M059J (cell line): ENCODE measurements at places on chromosomes 13 and 19. TPM values are rescaled to one million over a fixed set of nuclear protein-coding genes. Genes with fewer than 3 reads are reported as not detected.

LILRB5 gene
- total RNA-seq, result not detected in 2 replicates

CGB2 gene
- 1.7 and 4.2 TPM in 2 replicates for total RNA-seq

NUDT15 gene
- 16.7 and 24.2 TPM in 2 replicates for total RNA-seq

ADGRE2 gene
- total RNA-seq, result not detected in 2 replicates

POMP gene
- total RNA-seq, result 187 and 238 TPM in 2 replicates

VSTM1 gene
- not detected in 2 replicates for total RNA-seq

PDE4A gene
- 0.81 and 2.3 TPM in 2 replicates for total RNA-seq

KLHL1 gene
- not detected in 2 replicates for total RNA-seq

ARMC6 gene
- 38.2 and 40.3 TPM in 2 replicates for total RNA-seq

DMKN gene
- 6.7 and 34.4 TPM in 2 replicates for total RNA-seq

CCDC70 gene
- total RNA-seq, result 0.34 TPM in 1 of 2 replicates, not detected in the other

MYH14 gene
- total RNA-seq, result not detected in 2 replicates

HIF3A gene
- total RNA-seq, result not detected in 2 replicates

ZNF559 gene
- total RNA-seq, result 7.0 and 13.5 TPM in 2 replicates

ZNF8 gene
- total RNA-seq, result 3.7 and 7.1 TPM in 2 replicates

RNF225 gene
- not detected in 2 replicates for total RNA-seq

KLK15 gene
- not detected in 2 replicates for total RNA-seq

MUC16 gene
- total RNA-seq, result not detected in 2 replicates

KLK4 gene
- not detected in 2 replicates for total RNA-seq

C2CD4C gene
- 0.74 TPM in 1 of 2 replicates, not detected in the other for total RNA-seq

LGI4 gene
- not detected in 2 replicates for total RNA-seq

CEBPA gene
- total RNA-seq, result 0.05 TPM in 1 of 2 replicates, not detected in the other

CCNA1 gene
- total RNA-seq, result 0.05 and 0.32 TPM in 2 replicates

ACTMAP gene
- 0.76 and 1.3 TPM in 2 replicates for total RNA-seq

IFNL1 gene
- total RNA-seq, result 1.3 TPM in 1 of 2 replicates, not detected in the other

OR10H1 gene
- not detected in 2 replicates for total RNA-seq

YJEFN3 gene
- 0.12 TPM in 1 of 2 replicates, not detected in the other for total RNA-seq

SPTBN4 gene
- 0.10 and 0.67 TPM in 2 replicates for total RNA-seq

ZNF613 gene
- 4.3 and 8.1 TPM in 2 replicates for total RNA-seq

FOXA3 gene
- 0.27 TPM in 1 of 2 replicates, not detected in the other for total RNA-seq

NCR1 gene
- not detected in 2 replicates for total RNA-seq

PLK5 gene
- not detected in 2 replicates for total RNA-seq

A1BG gene
- 67.3 and 68.9 TPM in 2 replicates for total RNA-seq
